GM12865 (cell line): ENCODE measurements at places on chromosomes 2 and 18.

DNA sequence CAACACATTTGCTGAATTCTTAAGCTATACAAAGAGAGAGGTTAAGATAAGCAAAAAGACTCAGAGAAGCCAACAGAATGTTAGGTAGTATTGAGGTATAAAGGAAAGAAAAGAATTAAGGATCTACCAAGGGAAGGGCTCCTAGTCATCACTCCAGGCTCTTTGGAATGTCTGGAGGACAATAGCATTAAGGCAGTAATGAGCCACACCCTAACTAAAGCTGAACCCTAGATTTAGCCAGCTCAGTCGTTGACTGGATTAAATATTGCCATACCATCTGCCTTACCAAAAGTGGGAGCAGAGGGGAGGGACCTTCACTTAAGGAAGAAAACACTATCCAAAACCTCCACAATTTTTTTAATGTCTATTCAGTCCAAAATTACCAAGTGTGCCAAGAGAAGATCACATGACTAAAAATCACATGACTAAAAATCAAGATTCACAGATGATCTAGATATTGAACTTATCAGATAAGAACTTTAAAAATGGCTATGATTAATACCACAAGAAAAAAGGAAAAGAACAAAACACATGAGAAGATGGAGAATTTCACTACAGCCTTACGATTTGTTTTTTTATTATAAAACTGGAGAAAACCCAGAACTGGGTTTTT, 59.7 kb downstream of the EXOC6B start:
- no peak for DNase-seq

- DNase-seq = no peak
These were observed 21.9 kb upstream of the PAX3 start for GRCh38 chr2:222320436-222321395.

DNA sequence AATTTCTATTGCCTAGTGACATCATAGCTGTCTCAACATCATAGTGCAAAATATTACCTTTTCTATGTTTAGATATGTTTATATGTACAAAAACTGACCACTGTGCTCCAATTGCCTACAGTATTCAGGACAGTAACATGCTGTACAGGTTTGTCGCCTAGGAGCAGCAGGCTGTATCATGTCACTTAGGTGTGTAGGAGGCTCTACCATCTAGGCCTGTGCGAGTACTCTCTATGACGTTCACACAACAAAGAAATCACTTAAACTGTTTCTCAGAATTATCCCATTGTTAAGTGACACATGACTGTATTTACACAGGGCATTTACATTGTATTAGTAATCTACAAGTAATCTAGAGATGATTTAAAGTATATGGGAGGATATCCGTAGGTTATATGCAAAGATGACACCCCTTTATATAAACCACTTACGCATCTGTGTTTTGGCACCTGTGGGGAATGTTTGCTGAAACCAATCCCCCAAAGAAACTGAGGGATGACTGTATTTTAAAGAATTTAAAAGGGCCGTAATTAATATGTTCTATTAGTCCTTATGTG, 24.7 kb downstream of the IL1R2 start:
- no peak for DNase-seq

DNA sequence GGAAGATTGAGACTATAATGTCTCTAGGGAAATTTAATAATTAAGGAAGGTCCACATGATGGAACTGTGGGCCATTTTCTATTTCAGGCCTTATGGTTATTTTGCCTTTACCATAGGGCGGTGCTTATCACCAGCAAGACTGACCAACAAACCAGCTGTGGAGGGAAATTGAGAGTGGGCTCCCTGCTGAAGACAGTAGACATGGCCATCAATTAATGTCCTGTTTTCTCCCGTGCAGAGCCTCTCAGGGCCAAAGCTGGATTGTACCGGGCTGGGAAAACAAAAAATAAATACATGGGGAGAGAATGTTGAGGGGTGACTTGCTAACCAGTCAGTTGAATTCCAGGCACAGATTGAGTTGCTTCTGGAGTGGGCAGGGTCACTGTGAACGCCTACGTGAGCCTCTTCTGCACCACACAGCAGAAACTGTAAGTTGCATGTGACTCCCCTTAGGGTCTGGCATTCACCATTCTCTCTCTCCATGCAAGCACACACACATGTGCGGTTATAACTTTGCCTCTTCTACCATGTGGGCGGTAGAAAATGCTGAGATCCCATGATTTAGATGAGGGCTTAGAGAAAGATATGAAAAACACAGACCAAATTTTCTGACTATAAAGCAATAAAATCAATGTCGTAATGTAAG, 128.5 kb downstream of the COPS8 start:
- DNase-seq = no peak

DNA sequence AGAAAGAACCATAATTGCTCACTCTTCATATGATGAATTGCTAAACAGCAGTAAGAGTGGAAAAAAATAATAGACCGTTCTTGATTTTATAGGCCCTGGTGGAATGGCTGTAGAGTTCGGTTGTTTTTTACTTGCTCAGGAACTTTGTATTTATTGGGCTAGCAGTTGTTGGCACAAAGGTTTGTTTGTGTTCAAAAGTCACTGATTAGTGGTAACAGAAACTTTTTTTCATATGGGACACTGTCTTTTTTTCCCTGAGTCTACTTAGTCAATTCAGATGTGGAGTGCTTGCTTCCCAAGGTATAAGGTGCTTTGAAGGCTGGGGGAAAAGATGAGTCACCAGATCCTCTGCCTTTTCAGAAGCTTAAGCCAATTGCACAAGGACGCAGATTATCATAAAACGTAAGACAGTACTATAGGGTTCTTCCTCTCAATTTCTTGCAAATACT, 25.8 kb downstream of the PHLPP1 start:
- DNase-seq = no peak

DNA sequence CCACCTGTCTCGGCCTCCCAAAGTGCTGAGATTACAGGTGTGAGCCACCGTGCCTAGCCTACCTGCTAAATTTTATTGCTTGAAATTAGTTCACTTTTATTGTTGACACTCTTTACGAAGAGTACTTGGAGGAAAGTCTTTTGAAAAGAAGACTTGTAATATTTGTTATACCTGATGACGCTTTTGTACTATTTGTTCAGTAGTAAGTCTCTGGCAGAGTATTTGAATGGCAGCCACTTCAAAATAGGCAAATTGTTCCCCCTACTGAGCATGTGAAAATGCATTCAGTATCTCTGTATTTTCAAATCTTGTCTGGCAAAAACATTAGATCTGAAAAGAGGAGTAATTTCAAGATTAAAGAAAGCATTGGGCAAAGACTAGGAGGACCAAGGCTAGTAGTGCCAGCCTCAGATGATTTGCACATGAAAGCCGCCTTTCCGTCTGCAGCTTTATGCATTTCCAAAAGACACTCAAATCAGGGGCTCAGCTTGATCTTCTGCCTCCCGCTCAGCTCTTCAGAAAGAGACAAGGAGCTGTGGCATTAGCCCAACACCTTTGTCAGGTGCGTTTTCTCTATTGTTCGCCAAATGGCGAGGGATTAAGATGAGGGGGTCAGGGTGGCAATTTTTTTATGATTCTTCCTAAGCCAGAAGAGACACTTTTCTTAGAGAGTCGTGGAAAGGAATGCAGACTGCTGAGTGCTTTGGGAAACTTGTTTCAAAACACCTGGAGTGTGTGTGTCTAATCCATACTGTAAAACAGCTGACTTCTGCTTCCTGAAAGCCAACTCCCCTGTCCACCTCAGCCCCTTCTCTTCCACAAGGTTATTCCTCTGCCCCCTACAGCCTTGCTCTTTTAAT, 18.8 kb upstream of the FOXI3 start:
- no peak for DNase-seq

- DNase-seq = no peak
These were observed 272.5 kb downstream of the DSEL start for GRCh38 chr18:67243799-67244587.

DNA sequence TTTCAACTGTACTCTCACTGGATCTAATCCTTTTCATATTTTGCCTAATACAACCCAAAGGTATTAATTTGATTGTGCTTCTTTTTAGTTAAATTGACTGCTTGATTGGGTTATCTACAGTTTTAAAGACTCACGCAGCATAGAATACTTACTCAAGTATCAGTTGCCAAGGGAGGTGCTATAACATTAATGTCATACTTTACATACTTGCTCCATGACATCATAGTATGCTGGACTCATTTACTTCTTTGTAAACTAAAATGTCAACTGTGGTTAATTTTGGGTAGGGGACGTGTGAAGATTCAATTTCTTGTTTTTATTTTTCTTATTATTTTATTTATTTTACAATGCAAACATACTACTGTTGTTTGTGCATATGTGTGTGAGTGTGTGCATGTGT, 716.2 kb upstream of the VRK2 start:
- no peak for DNase-seq

DNA sequence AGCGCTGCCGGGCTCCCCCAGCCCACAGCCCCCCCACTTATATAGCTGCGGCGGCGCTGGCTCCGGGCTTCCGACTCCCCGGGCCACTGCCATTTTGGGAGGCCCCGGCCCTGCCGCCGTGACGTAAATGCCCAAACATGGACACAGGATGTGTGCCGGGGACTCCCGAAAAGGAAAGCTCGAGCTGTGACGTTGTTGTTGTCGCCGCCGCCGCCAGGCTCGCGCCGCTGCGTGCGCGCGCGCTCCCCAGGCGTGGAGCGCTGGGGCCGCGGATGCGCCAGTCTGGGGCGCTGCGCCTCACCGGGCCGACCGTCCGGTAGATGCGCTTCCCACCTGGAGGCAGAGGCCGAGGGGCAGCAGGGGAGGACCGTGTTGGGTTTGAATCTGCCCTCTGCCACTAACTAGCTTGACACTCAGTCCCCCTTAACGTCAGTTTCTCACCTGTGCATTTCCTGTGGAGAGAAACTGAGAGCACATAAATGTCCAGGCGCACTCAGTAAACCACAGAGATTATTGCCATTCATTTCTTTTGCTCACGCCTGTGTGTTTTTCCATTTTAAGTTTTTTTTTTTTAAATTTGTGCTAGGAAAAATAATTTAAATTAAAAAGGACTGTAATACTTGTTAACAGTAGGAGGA, at the start of gene EGR4:
TSS of gene EGR4 (minus strand) at position 15 of the 638 bp plus-strand sequence. CDS start 231 bp downstream, outside the sequence.
- DNase-seq = peak; percentile 92

DNA sequence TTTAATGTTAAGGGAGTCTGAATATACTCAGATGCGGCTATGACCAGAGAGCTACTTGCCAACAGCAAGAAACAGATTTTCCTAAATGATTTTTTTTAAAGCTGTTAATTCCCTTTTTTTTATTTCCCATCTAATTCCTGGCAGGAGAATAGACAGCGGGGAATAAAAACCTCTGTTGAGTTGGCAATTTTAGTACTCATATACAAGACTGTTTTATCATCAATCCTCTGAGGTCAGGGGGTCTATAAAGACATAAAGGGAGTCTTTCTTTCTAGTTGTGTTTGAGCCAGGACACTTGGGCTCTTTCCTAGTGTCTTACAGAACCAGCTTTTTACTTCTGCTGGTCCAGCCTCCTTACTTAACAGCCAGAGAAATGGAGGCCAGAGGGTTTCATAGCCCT, 29.4 kb downstream of the MAIP1 start:
- no peak for DNase-seq

DNA sequence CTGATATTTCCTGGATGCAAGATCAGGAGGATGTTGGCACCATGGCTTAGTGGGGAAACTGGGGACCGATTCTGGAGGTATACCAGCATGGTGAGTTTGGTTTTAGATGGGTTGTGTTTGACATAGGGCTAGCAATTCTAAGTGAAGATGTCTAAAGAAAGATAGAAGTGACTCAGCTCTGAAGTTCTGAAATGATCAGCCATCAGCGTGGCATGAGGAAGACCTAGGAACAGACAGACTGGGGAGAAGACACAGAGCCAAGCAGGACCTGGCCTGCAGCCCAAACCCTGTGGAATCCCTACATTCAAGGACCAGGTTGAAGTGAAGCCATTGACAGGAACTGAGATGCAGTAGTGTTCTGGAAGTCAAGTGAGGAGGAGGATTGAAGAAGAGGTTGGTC, 39.8 kb downstream of the HRH4 start:
- no peak for DNase-seq

GRCh38 chr2:19073522-19073921, 284.9 kb downstream of the OSR1 start:
- no peak for DNase-seq

DNA sequence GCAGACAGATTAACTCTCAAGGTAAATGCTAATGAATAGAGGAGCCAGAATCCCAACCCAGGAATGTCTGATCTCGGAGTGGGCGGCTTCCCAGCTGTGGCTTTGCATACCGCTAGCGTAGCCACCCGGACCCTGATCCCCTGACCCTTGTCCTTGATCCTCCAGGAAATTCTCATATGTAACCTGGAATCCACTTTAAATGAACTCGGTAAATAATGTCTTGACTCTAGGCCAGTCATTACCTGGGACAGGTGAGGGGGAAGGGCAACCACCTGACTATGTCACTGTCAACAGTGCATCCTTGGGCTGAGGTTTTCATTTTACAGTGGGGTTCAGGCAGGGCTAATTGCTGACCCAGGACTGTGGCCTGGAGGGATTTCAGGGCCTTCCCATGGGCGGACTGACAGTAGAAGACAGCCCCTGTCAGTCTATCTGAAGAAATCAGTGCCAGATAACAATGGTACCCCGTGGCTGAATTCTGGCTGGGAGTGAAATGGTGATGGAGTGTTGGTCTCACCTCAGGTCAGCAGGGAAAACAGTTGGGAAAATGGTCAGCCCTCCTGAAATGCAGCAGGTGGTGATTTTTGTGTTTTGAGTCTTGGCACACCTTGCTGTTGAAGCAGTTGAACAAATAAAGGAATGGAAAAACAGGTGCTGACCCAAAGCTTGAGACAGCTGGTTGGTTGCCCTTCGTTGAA, 9.6 kb downstream of the ACKR3 start:
- DNase-seq = no peak

DNA sequence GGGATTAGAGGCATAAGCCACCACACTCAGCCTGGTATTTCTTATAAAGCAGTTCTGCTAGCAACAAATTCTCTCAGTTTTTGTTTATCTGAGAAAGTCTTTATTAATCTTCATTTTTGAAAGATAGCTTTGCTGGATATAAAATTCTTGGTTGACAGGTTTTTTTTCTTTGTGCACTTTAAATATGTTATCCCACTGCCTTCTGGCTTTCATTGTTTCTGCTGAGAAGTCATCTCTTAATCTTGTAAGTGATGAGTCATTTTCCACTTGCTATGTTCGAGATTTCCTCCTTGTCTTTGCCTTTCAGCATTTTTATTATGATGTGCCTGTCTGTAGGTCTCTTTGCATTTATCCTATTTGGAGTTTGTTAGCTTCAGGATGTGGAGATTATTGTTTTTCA, 5.9 kb upstream of the ELAC1 start:
- no peak for DNase-seq
